ENCODE measurements at places on chromosomes 12 and 14.

DNA sequence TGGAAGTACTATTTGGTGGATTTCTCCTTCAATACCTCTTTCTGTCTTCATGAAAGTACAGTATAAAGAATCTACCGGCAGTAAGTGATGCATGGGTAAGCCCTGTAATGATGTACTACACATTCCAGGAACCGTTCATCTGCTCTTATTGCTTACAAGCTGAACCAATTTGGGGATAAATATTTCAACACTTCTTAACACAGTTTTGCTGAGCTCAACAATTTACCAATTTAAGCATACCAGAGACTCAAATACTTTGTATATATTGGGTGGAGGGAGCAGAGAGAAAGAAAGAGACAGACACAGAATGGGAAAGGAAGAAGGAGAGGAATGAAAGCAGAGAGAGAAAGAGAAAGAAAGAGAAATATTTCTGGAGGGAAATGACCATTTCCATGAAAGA, 821.1 kb upstream of the FLRT2 start:
- no peak for DNase-seq

DNA sequence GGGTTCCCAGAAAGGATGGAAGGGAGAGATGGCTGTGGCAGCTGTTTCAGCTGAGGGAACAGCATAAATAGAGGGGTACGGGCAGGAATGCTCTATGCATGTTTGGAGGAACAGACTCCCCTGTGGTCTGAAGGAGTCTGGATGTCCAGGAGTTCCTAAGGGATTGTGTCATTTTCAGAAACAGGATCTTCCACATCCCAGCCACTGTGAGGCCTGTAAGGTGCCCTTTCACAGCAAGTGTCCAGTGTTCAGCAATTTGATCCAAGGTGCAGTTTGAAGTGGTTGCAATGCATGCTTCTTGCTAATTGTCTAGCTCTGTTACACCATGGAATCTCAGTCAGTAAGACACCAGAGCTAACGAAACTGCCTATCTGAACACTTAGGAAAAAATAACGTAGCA, 46.7 kb upstream of the TCL1A start:
- DNase-seq, result no peak

- peak; percentile 29 for DNase-seq
These were observed 51.1 kb downstream of the GTF2A1 start for GRCh38 chr14:81169711-81170103.

- DNase-seq, result no peak
These were observed 5.7 kb downstream of the ADCY4 start for GRCh38 chr14:24329073-24329663.

DNA sequence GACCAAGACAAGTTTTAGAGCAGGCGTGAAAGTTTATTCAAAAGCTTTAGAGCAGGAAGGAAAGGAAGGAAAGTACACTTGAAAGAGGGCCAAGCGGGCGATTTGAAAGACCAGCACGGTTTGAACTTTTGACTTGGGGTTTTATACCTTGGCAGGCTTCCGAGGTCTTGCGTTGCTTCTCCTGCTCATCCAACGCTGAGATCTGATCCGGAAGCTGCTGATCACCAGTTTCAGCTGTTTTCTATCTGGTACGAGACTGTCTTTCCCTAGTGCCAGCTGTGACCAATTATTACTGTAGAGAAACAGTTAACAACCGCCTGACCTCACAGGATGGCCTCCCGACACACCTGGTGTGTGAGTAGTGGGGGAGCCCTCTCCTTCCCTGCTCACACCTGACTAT, 20.6 kb upstream of the SNRPF start:
- DNase-seq, result no peak

- no peak for DNase-seq
These were observed 3.3 kb upstream of the CHURC1 start for GRCh38 chr14:64910847-64911495.

DNA sequence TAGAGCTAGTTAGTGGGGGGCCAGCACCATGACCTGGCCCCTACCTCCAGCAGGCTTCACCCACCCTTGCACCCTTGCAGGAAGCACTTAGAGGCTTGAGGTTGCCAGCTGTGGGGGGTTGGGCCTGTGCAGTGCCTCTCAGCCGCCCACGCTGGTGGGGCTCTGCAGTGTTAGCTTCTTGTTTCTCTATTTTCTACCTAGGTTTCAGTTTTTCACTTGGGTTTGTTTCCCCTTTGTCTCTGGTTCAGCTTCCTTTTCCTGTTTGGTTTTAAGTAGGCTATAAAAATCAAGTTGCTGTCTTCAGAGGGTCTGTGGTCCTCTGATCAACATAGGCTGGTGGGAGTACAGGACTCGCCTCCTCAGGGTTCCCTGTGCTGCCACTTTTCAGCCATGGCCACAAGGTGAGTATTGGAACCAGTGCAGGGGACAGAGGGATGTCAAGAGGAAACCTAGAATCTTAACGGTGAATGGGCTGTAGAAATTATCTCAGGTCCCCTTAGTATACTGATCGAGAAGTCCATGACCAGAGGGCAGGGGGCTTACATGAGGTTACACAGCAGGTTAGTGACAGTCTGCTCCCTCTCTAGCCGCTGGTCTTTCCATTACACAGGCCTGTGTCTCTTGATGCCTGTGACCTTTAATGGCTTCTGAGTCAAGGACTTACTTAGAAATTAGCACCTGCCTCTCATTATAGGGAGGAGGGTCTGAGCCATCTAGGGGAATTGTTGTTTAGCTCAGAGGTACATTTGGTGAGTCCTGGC, at the start of gene EVL:
TSS of gene EVL (plus strand) at position 312 of the 761 bp plus-strand sequence. CDS start at position 391, 79 bp downstream.
- no peak for DNase-seq

DNA sequence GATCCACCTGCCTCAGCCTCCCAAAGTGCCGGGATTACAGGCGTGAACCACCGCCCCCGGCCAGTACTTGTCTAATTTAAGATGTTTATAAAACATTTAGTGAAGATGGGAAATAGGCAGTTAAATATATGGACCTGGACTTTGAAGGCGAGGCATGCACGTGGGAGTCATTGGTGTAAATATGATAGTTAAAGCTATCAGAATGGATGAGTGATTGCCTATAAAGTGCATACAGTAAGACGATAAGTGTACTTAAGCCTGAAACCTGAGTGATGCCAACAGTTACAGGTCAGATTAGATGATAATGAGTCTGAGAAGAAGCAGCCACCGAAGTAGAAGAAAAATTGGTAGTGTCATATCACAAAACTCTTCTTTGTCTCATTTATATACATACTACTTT, 11.5 kb downstream of the RAD51B start:
- no peak for DNase-seq

Data from glutamatergic neuron (in vitro differentiated cells).